ENCODE measurements at places on chromosomes 2 and 18.

- no peak for DNase-seq
These were observed 50.9 kb downstream of the PHLPP1 start for GRCh38 chr18:62766266-62766665.

- DNase-seq = no peak
These were observed 16.4 kb downstream of the WDR35 start for GRCh38 chr2:19973466-19973865.

- no peak for DNase-seq
These were observed 33.4 kb upstream of the HNRNPA3 start for GRCh38 chr2:177179227-177179626.

DNA sequence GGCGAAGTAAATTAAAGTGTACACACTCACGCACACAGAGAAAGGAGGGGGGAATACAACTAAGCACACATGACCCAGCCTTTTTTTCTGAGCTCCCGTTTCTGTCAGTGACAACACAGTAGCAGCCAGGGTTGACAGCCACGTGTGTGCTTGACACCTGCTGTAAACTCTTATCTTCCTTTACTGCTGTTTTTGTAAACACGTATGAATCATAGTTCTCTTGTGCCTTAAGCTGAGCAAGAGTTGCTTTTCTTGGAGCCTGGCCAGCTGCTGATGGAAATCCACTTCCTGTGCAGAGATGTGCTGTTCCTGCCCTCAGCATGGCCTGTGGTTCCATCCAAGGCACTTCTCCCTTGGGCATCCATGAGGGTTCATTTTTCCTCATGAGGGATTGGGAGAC, 561.9 kb downstream of the GALR1 start:
- no peak for DNase-seq

Data from GM12864 (cell line).